ENCODE measurements at places on chromosomes 12 and 14.

- DNase-seq, result no peak
Observed at GRCh38 chr14:62125793-62126192, 363.6 kb downstream of the SNAPC1 start.

GRCh38 chr12:75784591-75784990, 247.0 kb downstream of the PHLDA1 start:
- DNase-seq, result peak; percentile 78

DNA sequence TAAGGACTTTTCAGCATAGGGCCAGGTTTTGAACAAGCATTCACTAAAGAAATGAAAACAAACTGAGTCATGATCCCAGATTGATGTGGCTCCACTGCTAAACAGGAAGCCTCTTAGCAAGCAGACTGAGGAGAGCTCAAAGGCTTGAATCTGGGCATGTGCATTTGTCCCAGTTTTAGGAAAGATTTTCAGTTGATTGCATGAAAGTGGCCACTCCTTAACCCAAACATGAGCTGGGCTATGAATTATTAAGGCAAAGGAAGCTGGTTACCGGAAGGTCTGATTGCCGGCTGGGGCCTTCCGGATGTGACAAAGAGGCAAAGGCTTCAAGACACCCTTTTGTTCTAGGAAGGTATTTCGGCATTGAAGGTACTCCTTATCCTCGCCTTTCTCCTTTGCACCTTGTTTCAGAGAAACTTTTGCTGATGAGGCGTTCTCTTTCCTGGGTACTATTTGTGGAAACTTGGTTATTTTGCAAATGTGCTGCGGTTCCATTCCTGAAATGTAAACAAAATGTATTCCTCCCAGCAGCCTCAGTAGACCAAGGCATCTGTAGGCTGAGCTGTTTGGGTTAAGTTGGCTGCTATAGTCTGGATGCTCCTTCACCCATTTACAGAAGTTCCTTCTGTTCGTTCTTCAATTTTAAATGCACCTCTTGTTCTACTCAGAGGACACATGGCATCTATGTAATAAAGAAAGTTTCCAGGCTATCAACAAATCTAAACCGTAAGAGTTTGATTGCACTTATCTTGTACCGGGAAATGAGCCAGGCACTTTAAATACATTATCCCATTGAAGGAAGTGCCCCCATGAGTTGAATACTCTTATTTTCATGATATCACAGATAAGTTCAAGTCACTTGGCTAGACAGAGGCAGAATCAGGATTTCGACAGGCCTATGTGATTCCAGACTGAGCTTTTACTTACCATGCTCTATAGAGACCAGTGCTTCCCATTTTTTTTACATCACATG, 115.6 kb upstream of the METAP2 start:
- DNase-seq, result no peak

- DNase-seq, result peak; percentile 5
Observed at GRCh38 chr12:105358789-105359188, 28.3 kb downstream of the C12orf75 start.

DNA sequence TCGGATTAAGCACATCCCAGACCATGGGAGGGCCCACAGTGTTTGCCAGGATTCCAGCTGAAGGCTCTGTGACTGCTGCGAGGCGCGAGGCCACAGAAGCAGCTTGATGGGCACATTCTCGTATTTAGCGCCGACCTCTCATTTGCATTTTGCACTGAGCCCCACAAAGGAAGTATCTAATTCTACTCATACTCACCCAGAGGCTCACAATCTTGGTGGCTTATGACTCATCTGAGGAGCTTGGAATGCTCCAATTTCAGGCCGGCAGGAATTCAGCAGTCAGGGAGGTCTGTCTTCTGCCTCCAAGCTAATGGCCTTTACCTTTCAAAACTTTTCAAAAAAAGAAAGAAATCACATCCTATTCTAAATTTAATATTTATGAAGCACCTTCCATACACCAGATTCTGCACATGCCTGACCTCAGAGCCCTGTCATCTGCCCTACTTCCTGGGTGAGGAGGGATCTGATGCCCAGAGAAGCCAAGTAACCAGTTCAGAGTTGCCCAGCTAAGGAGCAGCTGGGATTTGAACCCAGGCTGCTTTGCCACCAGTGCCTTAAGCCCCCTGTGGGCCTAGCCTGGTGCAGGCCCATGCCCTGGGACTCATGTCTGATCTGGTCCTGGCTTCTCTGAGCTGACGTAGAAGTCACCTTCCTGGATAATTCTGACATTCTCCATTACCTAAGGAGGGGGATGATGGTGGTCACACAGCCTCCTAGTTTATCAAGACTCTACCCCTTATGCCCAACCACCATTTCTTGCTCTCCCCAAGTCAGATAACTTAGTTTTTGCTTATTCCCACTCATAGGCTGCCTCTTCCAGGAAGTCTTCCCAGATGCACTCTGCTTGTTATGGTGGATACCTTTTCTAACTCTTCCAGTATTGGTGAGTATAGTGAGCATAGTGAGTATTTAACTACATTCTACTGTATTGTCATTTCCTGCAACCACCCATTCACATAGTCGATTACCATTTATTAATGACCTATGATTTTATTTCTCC, 198.9 kb downstream of the RBM19 start:
- peak; percentile 22 for DNase-seq

- DNase-seq, result peak; percentile 4
Observed at GRCh38 chr12:125402874-125403789, 337.9 kb downstream of the AACS start.

GRCh38 chr14:30077946-30078345, 150.3 kb upstream of the PRKD1 start:
- no peak for DNase-seq

GRCh38 chr12:122052285-122052684, 26.3 kb upstream of the MLXIP start:
- DNase-seq, result no peak

GRCh38 chr14:64692986-64693809, 11.0 kb upstream of the PLEKHG3 start:
- peak; percentile 96 for DNase-seq

GRCh38 chr12:8866429-8866828, 44.0 kb downstream of the A2ML1 start:
- no peak for DNase-seq

GRCh38 chr12:60539592-60539991, 943.8 kb downstream of the SLC16A7 start:
- DNase-seq, result no peak

DNA sequence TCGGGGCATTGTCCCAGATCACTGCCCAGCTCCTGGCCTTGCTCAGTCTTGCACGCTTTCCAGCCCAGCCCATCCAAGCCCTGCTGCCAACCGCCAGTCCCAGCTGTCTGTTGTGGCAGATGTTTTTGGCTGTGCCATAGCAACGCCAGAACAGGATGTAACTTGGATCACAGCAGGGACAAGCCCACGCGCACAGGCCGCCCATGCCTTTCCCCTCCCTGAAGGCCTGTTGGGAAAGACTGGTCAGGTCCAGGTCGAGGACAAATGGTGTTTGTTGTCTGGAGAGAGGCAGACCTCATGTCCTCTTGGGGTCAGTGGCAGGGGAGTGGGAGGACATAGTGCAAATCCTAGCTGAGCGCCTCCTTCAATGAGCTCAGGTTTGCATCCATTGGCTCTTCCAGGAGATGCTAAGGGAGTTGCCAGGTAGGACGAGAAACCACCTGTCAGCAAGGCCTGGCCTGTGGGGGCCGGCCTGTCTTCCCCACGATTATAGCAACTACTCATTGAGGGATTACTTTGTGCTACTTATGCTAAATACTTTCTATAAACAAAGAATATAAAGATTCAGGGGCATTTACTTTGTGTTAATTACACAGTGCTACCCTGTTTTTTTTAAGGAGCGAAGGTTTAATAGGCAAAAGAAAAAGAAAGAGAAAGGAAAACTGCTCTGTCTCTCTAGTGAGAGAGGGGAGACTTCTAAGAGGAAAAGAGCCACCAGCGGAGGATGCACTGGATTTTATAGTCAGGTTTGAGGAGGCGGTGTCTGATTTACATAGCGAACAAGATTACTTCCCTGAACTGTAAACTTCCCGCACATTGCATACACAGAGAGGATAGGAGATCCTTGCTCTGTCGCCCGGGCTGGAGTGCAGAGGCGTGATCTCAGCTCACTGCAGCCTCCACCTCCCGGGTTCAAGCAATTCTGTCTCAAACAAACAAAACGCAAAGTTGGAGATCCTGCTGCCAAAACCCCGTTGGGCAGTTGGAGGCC, 42.8 kb upstream of the CORO1C start:
- no peak for DNase-seq

- DNase-seq, result peak; percentile 55
Observed at GRCh38 chr12:89883630-89884389, 175.2 kb upstream of the ATP2B1 start.

GRCh38 chr14:38790916-38791315, 312.1 kb downstream of the SEC23A start:
- no peak for DNase-seq

DNA sequence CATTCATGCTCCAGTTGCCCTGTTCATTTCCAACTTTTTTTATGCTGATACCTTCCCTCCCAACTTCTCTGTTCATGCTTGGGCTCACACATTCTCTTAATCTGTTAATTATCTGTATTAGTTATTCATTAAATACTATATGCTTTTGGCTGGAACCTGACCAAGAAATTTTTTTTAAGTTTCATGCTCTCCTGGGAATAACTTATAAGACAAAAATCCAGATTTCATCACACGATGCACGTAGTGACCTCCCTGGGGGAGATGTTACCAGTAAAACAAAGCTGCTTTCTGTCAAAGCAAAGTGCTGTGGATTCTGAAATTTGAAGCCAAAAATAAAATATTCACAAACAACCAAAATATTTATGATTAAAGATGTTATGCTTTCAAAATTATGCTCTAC, 215.0 kb upstream of the USP15 start:
- no peak for DNase-seq

GRCh38 chr12:121033625-121034349, 5.3 kb downstream of the OASL start:
- DNase-seq, result no peak

DNA sequence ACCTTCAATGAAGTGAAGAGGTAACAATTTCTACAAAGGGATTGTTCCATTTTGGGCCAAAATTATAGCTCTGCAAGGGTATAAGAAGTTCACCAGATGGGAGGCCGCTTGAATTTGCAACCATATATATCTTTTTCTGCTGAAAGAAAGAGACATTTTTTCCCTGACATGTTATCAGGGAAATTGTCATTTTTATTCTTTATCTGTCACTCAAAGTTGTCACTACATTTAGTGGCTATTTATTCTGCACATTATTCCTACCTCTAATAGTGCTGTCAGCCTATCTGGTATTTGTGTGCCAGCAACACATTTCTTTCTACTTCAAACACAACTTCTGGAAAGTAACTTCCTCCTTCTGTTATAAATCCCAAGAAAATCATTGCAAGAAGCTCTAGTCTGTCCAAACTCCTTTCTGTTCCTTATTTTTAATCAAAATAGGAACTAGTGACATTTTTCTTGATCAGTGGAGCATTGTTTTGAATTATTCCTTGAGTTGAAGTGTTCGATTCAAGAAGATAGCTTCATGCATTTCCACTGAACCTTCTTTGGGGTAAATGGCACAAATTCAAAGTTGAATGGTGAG, 137.9 kb upstream of the ATP2B1 start:
- no peak for DNase-seq

DNA sequence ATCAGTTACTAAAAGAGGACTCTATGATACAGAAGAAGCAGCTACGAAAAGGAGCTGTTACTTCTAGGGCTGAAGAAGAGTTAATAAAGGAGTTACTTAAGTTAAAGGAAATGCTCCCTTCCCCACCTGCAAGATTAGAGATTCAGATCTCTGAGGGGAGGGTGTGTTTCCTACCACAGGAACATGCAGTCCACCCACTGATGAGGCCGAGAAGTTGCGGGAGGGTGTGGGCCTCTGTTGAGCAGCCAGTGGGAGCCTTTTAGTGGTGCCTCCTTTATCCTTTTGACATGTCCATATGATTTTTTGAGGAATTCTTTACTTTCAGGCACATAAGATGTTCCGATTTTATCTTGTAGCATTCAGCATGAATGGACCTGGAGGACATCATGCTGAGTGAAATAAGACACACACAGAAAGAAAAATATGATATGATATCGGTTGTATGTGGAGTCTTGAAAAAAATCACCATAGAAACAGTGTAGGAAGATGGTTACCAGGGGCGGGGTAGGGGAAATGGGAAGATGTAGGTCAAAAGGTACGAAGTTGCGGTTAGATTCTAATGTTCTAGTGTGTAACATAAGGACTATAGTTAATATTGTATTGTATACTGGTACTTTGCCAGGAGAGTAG, 4.4 kb upstream of the M6PR start:
- DNase-seq, result no peak

DNA sequence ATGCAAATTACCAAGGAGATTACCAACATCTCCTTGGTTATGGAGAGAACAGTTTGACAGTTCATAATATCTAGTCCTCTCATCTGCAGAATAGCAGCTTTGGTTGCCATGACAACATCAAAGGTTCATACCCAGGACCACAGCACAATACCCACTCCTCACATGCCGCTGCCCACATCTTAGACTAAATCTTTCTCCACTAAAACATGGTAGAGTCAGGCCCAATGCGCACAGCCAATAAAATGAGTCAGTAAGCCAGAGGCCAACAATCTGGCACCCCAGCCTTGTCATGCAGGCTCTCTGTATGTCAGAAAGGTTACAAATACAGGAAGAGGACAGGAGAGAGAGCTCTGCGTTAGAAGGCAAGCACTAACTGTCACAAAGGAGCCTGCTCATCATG, 70.6 kb downstream of the KCNK10 start:
- no peak for DNase-seq

DNA sequence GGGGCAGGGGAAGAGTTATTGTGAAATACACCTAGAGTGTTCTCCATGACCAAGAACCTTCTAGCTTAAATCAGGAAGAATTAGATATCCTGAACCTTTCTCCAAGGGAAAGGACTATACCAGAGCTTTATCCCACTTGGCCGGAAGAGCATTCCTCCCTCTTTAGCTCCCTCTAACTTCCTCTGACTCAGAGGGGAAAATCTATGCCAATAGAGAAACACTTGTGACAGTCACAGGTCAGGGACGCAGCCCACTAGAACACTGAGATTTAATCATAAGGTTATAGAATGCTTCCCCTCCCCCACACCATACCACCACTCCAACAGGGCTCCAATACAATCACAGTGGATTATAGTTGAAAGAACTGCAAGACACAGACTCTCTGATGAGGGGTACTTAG, 55.4 kb upstream of the RFX4 start:
- no peak for DNase-seq

- no peak for DNase-seq
Observed at GRCh38 chr14:94354638-94355185, 31.6 kb upstream of the SERPINA6 start.

GRCh38 chr14:76782115-76782884, 21.0 kb downstream of the VASH1 start:
- DNase-seq, result no peak

- peak; percentile 11 for DNase-seq
Observed at GRCh38 chr14:99522457-99522891, 41.3 kb downstream of the CCNK start.

GRCh38 chr12:25695574-25695973, 142.5 kb upstream of the LMNTD1 start:
- no peak for DNase-seq

GRCh38 chr12:5630726-5631125, 198.8 kb downstream of the NTF3 start:
- no peak for DNase-seq

All from G401 (cell line).